ENCODE measurements at places on chromosomes 16 and 17.
A peak's percentile ranks its signal among the peaks of the same experiment; 100 is the strongest.

GRCh38 chr16:15482068-15482747 is 47.8 kb downstream of the BMERB1 start:
- peak; percentile 99 for DNase-seq

- DNase-seq = no peak
Observed at GRCh38 chr17:83199500-83200201, 120.2 kb downstream of the METRNL start.

DNA sequence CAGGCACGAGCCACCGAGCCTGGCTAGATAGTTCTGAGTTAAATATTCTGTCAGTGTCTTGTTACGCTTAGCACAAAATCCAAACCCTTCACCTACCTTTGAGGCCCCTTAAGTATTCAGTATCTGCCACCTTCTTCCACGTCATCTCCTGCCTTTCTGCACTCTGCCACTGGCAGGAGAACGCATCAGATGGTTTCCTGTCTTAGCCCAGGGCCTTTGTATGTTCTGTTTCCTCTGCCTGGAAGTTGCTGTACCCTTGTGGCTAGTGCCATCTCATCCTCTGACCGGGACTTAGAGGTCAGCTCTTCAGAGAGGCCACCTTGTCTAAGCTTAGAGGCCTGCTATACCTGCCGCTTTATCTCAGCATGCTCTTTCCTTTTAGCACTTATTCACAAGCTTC is 67.5 kb upstream of the LGALS9 start:
- DNase-seq = no peak

DNA sequence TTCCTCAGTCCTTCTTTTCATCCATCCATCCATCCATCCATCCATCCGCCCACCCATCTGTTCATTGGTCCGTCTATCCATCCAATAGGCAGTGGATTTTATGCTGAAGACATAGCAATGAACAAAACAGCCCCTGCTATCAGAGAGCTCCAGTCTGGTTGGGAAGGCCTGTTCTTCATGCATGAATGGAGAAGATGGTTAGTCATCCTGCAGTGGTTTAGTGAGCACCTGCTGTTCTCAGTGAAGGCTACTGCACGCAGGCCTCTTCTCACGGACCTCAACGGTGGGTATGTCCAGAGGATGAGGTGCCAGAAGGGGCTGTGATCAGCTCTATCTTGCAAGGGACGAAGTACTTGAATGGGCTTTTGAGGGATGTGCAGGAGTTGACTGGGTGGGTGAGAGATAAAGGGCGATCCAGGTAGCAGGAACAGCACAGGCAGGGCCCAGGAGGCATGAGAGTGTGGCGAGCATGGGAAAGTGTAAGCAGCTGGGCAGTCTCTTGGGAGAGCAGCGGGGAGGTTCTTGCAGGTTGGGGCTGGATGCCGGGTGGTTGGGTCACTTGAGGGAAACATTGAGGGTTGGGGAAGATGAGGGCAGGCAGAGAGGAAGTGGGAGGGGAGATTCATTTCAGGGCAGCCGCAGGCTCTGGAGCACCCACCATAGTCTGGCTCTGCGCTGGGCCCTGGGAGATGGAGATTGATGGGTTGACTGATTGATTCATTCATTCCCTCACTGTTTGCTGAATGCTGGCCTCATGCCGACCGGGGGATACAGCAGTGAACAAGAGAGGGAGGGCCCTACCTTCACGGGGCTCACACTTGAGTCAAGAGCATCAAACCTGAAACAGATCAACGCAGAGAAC is 115.0 kb upstream of the CIBAR2 start:
- no peak for DNase-seq

- DNase-seq = no peak
Observed at GRCh38 chr17:7130621-7131422, 16.2 kb upstream of the ASGR2 start.

GRCh38 chr17:52148969-52149351 is 9.6 kb downstream of the CA10 start:
- DNase-seq = no peak

DNA sequence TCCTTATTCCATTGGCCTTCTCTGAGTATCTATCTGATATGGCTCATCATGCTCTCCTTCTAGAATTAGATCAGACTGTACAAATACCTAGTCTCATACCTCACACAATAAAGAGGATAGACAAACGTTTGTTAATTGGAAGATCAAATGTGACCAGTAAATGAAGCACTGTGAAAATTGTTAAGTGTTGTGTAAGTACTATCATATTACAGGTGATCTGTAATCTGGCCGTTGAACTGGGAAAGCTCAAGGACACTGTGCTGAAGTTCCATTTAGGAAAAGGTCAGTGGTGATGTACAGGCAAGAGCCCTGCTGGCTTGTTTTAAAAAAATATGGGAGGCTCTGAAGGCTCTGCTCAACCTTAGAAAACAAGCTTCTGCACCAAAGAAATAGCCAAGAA is 38.5 kb upstream of the CORO6 start:
- DNase-seq = no peak

GRCh38 chr16:31008149-31008548 is 2.3 kb downstream of the STX1B start:
- DNase-seq = peak; percentile 69

GRCh38 chr17:8961829-8962228 is 3.7 kb downstream of the PIK3R5 start:
- no peak for DNase-seq

DNA sequence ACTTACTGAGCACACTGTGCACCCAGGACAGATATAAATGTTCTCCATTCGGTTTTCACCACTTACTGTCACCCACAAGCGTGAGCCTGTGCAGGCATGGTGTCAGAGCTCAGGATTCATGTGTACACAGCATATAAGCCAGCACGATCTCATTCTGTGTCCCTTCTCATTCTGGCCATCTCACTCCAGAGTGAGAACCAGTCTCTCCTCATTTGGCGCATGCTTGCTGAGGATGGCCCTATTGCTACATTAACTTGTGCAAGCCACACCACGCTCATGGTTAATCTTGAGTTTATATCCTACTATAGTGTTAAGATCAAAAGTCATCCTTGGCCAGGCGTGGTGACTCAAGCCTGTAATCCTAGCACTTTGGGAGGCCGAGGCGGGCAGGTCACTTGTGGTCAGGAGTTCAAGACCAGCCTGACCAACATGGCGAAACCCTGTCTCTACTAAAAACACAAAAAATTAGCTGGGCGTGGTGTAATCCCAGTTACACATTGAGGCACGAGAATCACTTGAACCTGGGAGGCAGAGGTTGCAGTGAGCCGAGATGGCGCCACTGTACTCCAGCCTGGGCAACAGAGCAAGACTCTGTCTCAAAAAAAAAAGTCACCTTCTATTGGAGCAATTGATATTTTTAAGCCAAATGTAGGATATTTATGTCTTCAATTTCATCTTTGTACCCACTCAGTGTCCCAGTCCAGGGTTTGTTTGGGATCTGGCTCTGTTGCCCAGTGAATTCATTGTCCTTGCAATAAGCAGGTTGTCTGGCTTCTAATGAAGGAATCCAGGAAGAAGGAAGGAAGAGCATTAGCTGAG is 20.9 kb downstream of the SOCS1 start:
- no peak for DNase-seq

DNA sequence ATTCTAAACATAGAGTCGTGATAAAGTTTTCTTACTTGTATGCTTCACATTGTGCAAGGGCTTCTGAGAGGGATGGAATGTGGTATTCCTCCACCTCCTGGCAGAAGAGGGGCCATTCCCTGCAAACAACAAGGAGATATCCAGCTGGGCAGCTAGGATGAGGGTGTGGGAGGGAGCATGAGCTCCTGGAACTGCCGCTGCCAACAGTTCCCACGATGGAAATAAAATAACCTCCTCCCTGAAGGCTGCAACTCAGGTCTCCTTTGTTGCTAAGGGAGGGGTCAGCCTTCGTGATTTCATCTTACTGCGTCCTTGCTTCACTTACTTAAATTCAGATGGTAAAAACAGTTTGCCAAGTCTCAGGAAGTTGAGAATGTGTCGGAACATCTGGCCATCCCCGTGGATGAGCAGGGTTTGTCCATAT is 15.6 kb downstream of the PLEKHG4 start:
- no peak for DNase-seq

- no peak for DNase-seq
Observed at GRCh38 chr16:26672206-26672605, 394.5 kb upstream of the C16orf82 start.

DNA sequence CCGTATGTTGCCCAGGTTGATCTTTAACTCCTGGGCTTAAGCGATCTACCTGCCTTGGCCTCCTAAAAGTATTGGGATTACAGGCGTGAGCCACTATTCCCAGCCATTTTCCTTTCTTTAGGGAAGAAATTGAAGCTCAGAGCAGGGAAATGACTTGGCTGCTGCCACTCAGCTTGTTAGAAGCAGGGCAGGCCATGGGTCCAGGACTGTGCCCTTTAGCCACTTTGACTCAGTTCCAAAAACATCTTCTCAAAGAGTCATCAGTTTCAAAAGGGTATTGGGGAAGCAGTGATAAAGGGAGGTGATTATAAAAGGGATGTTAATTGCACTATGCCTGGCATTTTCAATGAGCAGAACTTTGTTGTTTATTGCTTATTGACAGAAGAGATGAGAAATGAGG is 402.8 kb downstream of the SNX29 start:
- DNase-seq = no peak

- no peak for DNase-seq
Observed at GRCh38 chr17:72318131-72318530, 197.3 kb downstream of the SOX9 start.

DNA sequence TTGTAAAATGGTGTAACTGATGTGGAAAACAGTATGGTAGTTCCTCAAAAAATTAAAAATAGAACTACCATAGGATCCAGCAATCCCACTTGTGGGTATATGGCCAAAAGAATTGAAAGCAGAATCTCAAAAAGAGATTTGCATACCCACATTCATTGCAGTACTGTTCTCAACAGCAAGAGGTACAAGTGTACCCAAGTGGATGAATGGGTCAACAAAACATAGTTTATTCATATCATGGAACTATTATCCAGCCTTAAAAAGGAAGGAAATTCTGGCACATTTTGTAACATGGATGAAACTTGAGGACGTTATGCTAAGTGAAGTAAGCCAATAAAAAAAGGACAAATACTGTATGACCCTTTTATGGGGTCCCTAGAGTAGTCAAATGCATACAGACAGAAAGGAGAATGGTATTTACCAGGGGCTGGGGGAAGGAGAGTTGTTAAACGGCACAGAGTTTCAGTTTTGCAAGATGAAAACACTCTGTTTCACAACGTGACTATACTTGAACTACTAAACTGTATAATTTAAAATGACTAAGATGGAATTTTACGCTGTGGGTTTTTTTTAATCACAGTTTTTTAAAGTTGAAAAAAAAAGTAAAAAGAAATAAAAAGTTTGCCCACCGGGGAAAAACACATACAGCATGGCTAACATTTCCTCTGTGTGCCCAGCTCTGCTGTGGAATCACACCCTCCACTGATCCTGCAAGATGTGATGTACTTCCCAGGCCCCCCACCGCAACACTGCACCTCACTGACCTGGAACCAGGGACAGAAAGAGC is 6.1 kb downstream of the TVP23A start:
- no peak for DNase-seq

DNA sequence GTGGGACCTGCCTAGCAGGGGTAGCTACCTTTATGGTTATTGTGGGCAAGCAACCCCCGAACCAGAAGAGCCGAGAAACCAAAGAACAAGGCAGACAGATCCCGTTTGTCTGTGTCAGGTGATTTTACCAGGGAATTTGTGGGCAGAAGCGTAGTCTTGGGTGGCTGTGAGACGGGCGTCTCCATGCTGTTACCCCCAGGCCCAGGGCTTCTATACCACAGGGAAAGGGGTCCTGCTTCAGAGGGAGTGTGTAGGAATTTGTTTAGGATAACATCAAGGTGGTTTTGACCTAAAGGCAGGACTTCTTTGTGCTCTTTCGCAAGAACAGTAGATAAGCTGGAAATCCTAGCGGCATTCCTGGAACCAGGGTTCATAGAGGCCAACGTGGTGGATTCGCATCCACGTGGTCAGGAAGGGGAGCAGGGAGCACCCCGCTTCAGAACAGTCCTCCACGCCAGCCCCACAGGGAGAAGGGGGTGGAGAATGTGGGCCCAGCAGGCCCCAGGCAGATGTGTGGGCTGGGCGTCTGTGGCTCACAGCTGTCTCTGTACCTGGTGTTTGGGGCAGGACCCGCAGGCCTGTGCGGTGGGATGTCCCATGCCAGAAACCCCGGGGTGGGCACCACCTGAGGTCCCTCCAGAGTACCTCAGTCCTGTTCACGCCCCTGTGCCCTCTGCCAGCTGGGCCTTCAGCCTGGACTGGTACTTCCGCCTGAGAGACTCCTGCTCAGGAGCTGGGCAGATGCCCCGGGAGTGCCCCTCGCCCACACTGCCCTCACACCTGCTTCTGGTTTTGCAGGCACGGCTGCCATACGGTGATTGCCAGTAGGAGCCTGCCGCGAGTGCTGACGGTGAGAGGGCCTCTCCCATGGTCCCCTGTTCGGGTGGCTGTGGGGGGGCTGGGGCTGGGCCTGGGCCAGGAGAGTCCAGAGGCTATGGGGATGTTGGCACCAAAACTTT is 4.1 kb downstream of the DECR2 start:
- no peak for DNase-seq

DNA sequence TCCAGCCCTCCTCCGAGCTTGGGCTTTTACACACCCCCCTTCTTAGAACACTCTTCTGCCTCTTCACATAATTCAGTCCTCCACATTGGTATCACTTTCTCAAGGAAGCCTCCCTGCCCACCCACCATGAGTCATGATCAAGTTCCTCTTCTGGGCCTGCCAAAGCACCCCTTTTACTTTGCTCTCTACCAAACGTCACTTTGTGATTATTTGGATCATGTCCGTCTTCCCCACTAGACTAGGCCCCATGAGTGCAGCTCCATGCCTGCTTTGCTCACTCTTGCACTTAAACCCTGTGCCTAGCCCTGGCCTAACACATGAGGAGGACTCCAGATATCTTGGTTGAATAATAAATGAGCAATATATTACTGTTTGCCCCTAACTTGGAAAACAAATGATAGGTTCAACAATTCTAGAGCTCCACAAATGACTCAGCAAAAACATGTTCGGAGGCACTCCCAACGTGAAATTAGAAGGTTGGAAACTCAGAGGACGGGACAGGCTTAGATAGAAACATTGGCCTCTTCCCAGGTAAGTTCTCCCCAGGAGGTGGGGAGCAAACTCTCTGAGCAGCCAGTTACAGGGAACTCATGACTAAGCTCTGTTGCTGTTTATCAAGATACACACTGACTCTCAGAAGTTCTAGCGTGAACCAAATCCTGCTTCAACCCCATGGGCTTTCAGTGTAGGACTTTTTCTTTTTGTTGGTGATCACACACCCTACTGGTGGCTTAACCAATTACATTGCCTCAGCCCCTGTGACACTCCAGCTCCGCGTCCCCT is 28.3 kb downstream of the G6PC1 start:
- peak; percentile 42 for DNase-seq

Measured in non-pigmented ciliary epithelial cell (primary cell).